NCI-H2029 treated with DMSO at 0.1 percent for 48 hours (cell line): ENCODE measurements at places on chromosomes 3 and 15.

DNA sequence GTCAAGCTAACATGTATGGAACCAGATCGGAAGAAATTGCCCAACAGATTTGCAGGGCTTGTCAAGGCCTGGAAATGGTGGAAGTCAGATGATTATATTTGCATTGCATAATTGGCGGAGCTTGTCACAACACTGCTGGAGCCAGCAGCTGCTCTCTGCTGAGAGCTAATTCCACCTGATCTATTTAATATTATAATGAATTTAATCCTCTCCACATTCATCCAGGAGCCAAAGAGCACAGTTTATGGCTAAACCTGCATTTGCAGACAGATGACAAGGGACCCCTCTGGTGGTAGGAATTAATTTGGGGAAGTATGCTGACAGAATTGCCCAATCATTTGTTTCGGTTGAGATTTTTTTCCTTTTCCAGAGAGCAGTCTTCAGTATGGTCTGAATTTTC lies 730.2 kb downstream of the TUSC7 start:
- peak; percentile 35 for DNase-seq

DNA sequence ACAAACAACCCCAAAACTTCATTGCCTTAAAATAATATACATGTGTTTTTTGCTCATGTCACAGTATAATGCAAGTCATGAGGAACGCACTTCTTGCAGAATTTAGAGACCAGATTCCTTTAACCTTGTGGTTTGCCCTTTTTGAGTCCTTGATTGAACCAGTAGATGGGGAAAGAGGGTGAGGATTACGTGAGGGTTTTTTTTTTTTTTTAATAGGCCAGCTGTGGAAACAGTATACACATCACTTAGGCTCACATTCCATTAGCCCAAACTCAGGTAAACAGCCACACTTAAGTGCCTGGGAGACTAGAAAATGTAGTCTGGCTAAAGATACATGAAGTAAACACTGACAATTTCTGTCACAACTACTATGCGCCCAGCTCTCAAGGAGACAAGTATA lies 114.9 kb upstream of the MLF1 start:
- no peak for DNase-seq

- no peak for DNase-seq
Measured at GRCh38 chr3:184016169-184016570, 1.5 kb downstream of the ABCC5 start.

- no peak for DNase-seq
Measured at GRCh38 chr3:89180334-89180733, 72.9 kb downstream of the EPHA3 start.

GRCh38 chr3:70464876-70465275 lies 152.4 kb upstream of the MDFIC2 start:
- no peak for DNase-seq

GRCh38 chr3:18357747-18358146 lies 67.4 kb downstream of the SATB1 start:
- DNase-seq, result no peak

DNA sequence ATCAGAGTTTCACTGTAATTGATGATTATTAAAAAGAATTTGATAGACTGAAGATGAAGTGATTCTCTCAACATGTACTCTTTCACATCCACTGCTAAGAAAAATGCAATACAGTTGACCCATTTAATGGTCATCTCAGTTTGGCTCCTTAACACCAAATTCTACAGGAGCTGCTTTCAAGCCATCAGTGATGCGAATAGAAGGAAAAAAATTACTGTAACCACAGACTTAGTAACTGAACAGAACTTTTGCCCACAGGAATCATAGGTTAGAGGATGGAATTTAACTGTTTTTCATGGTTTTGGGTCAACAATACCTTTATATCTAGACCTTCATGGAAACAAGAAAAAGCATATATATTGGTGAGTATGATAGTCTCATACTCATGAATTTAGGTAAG lies 633.5 kb downstream of the CADM2 start:
- DNase-seq, result no peak

- DNase-seq, result no peak
Measured at GRCh38 chr3:45191424-45191823, 34.7 kb downstream of the TMEM158 start.

DNA sequence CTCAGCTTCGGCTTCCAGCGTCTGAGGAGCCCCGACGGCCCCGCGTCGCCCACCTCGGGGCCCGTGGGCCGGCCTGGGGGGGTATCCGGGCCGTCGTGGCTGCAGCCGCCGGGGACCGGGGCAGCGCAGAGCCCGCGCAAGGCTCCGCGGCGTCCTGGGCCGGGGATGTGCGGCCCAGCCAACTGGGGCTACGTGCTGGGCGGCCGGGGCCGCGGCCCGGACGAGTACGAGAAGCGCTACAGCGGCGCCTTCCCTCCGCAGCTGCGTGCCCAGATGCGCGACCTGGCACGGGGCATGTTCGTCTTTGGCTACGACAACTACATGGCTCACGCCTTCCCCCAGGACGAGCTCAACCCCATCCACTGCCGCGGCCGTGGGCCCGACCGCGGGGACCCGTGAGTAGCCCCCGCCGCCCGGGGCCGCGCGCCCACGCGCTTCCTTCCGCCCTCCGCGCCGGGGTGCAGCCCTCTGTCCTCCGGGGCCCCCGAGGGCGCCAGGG lies 462 bp downstream of the EDEM1 start:
- no peak for DNase-seq

- DNase-seq, result no peak
Measured at GRCh38 chr3:126948980-126949535, 33.9 kb upstream of the PLXNA1 start.

DNA sequence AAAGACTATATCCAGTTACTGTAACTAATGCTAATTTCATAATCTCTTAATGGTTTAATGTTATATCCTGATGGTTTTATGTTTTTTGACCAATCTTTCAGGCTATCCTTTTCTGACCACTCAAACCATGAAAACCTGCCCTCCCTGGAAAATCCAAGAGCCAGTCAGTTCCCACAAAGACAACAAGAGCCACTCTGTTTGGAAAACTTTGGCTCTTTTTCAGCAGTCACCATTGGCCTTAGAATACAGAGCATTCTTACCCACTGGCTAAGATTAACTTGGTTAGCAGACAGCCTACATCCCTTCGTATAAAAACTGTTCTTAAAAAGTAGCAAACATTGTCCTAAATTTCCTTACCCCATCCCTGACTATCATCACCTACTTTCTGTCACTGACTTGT lies 32.9 kb downstream of the ALCAM start:
- no peak for DNase-seq

DNA sequence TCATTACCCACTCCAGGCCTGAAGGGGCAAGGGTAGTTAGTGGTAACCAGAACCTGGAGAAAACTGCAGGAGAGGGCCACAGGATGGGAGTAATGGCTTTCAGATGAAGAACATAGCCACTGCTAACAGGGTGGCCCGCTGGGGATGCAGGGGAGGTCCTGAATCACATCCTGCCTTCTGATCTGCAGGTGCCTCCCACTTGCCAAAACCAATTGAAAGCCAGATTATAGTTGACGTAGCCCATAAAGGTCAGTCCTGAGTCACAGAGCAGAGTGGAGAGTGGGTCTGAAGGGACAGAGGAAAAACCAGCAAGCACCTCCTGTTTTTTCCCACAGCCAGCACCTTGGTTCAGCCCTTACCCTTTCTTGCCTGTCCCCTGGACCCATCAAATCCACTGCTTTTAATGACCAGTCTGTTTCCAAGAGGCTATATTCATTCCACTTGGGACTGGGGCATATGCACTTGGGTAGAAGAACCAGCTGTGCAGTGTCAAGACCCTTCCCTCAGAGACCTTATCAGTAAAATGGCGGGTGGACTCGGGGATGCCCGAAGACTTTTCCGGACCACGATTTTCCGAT lies 646 bp upstream of the SLC35G2 start:
- DNase-seq, result no peak

GRCh38 chr3:108345492-108346205 lies 49.3 kb downstream of the HHLA2 start:
- no peak for DNase-seq

GRCh38 chr3:161016417-161017313 lies 88.5 kb downstream of the B3GALNT1 start:
- DNase-seq, result no peak

GRCh38 chr3:143991713-143992112 lies 20.1 kb downstream of the DIPK2A start:
- DNase-seq, result no peak

DNA sequence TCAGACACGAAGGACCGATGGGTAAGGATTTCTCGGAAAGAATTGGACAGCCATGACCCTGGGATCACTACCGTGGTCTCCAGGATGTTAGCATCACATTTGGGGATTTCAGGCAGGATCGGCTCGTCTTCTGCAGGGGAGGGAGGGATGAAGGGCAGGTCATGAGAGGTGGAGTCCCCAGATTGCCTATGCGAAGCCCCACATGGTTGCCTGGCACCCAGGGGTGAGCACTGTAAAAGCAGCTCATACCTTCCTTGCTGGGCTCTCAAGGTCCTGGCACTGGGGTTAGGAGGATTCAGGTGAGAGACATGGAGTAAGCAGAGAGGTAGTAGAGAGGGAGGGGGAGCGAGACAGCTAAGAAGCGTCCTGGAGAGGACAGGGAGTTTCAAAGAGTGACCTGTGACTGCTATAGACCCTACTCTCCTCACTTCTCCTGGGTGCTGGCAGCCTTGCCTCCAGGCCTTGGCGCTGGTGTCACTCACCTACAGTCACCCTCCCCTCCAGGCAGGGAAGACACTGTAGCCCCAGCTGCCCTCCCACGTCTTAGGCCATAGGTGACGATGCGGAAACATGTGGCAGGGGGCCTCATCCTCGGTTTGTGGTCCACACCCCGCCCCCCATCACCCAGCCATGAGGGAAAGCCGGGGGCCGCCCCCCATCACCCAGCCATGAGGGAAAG lies 15.0 kb upstream of the EHD4 start:
- DNase-seq, result no peak

DNA sequence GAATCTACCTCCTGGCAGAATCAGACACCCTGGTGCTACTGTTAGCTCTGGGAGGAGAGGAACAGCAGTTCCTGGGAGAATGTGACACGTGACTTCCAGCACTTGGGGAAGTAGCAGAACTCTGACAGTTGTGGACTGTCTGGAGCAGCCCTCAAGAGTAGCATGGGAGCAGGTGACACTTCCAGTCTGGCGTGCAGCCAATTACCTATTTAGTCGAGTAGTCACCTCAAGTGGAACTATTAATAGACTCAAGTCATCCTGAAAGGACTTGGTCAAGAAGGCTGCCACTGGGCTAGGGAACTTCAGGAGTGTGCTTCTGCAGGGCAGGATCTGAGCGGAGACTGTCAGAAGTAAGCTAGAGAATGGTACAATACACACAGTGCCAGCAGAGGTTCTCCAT lies 62.3 kb downstream of the MTHFS start:
- peak; percentile 12 for DNase-seq

GRCh38 chr3:116037954-116038911 lies 407.1 kb downstream of the LSAMP start:
- no peak for DNase-seq

- no peak for DNase-seq
Measured at GRCh38 chr15:91679447-91679846, 174.1 kb upstream of the SLCO3A1 start.

DNA sequence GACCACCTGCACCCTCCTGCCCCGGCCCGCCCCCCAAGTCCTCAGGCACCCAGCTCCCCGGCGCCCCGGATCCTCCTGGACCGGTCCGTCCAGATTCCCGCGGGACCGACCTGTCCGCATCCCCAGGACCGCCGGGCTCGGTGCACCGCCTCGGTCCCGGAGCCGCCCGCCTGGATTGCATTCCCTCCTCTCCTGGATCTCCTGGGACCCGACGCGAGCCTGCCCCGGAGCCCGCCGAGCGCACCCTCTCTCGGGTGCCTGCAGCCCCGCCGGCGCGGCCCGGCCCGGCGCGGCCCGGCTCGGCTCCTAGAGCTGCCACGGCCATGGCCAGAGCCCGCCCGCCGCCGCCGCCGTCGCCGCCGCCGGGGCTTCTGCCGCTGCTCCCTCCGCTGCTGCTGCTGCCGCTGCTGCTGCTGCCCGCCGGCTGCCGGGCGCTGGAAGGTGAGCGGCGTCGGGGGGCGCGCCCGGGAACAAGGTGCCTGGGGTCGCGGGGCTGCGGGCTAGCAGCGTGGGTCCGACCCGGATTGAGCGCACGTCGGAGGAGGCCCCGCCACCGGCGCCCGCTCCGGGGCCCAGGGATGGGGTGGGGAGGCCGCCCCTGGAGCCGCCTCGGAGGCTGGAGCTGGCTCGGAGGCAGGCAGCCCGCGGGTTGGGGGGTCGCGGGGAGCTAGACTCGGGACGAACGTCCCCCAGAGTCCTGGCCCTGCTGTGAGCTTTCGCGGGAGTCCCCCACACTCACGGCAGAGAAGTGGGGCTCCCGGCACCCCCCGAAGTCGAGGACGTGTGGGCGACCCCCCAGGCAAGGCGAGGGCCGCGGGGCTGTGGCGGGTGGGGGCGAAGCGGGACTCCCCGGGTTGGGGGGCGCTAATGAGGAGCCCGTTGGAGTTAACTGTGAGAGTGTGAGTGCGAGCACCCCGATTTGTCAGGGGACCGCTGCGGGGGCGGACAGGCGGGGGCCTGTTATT lies 610 bp downstream of the EPHB3 start:
- no peak for DNase-seq

- DNase-seq, result no peak
Measured at GRCh38 chr3:108698461-108698860, 58.7 kb downstream of the RETNLB start.

DNA sequence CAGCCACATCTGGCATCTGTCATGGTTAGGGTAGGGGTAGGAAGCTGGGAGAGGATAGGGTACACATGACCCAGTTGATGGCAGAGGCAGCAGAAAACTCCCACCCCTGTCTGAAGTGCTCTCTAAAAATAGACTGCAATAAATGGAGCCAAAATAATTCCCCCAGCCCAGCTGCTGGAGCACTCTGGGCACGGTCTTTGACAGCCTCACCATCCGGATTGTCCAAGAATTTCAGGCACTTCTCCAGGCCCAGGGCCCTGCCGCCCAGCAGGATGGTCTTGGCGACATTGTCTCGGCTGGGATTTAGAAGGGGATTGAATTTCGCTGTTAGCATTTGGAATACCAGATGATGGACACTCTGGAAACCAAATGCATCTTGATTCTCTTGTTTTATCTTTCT lies 103.7 kb downstream of the IQSEC1 start:
- no peak for DNase-seq

DNA sequence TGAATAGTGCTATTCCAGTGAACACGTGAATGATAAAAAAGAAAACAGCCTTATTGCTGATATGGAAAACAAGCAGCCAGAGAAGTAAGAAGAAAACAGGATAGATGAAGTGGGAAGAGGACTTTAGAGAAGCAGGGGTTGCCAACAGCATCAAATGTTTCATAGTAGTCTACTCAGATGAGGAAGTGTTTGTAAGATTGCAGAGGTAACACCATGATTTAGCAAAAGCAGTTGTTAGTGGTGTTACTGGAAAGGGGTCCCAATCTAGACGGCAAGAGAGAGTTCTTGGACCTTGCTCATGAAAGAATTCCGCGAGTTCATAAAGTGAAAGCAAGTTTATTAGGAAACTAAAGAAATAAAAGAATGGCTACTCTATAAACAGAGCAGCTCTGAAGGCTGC lies 108.8 kb upstream of the MCTP2 start:
- no peak for DNase-seq

DNA sequence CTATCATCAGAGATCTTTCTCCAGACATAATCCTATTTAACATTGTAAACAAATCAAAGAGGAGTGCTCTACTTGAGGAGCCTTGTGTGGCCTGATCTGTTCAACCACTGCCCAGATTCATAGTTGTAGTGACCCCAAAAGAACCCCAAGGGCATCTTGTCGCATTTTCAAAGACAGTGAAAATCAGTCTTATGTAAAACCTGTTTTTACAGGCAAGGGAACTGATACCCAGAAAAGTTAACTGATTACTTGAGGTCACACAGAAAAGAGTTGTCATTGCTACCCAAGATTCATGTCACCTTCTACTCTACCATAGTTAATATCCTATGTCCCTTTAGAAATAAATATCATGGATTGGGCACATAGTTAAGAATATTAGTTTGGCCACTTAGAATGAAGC lies 40.5 kb upstream of the ARPP21 start:
- DNase-seq, result no peak

GRCh38 chr3:94234177-94234788 lies 171.4 kb downstream of the NSUN3 start:
- peak; percentile 10 for DNase-seq
